ENCODE measurements at places on chromosomes 3 and 15. TPM values are rescaled to one million over a fixed set of nuclear protein-coding genes. Genes with fewer than 3 reads are reported as not detected.

- H3K4me3 ChIP-seq: no peak overlapping the region
- no peaks in the 10 kb centered on the region for H3K27me3 ChIP-seq
- no peak overlapping the region for H3K27ac ChIP-seq
- no peak for DNase-seq
- H3K36me3 ChIP-seq: no peaks in the 10 kb centered on the region
These were observed 28.6 kb upstream of the OR5K1 start for GRCh38 chr3:98434412-98434811.

- H3K27me3 ChIP-seq: no peaks in the 10 kb centered on the region
- DNase-seq: peak; percentile 69
- peak overlapping the region; percentile 37 for H3K4me3 ChIP-seq
- H3K36me3 ChIP-seq: no peaks in the 10 kb centered on the region
These were observed 11.0 kb downstream of the ETV5 start for GRCh38 chr3:186097663-186098451.

- H3K27ac ChIP-seq: peak overlapping the region; percentile 71
- DNase-seq: no peak
- peaks cover 40% of the 10 kb centered on the region for H3K4me1 ChIP-seq
- no peaks in the 10 kb centered on the region for H3K27me3 ChIP-seq
- H3K4me3 ChIP-seq: peak overlapping the region; percentile 66
- no peaks in the 10 kb centered on the region for H3K36me3 ChIP-seq
These were observed 406 bp upstream of the MPI start for GRCh38 chr15:74889390-74889882.

Gene IL20RB
- 1.1 TPM for total RNA-seq

- no peaks in the 10 kb centered on the region for H3K27me3 ChIP-seq
- H3K4me1 ChIP-seq: no peaks in the 10 kb centered on the region
- H3K27ac ChIP-seq: no peak overlapping the region
- DNase-seq: no peak
- no peak overlapping the region for H3K4me3 ChIP-seq
These were observed 137.0 kb upstream of the C2CD4B start for GRCh38 chr15:62301993-62302675.

- H3K4me3 ChIP-seq: no peak overlapping the region
- H3K27me3 ChIP-seq: no peaks in the 10 kb centered on the region
- DNase-seq: no peak
- H3K4me1 ChIP-seq: no peaks in the 10 kb centered on the region
- no peaks in the 10 kb centered on the region for H3K36me3 ChIP-seq
- H3K27ac ChIP-seq: no peak overlapping the region
These were observed 44.7 kb downstream of the GOLIM4 start for GRCh38 chr3:168051070-168051469.

DNA sequence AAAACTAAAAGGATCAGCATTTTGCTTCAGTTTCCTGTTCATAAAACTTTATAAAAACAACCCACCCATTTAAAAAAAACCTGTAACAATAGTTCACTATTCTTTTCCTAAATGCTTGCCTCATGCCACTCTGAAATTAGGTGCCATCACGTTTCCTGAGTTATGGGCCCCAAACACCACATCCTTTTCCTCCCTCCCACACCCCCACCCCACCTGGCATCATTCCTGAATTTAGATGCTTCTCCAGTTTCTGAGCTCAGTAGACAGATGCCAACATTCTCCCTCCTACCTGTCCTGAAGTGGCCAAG, 11.9 kb upstream of the ARHGEF3 start:
- H3K4me3 ChIP-seq: no peak overlapping the region
- H3K27me3 ChIP-seq: no peaks in the 10 kb centered on the region
- no peak overlapping the region for H3K27ac ChIP-seq
- no peaks in the 10 kb centered on the region for H3K4me1 ChIP-seq
- no peaks in the 10 kb centered on the region for H3K36me3 ChIP-seq

DNA sequence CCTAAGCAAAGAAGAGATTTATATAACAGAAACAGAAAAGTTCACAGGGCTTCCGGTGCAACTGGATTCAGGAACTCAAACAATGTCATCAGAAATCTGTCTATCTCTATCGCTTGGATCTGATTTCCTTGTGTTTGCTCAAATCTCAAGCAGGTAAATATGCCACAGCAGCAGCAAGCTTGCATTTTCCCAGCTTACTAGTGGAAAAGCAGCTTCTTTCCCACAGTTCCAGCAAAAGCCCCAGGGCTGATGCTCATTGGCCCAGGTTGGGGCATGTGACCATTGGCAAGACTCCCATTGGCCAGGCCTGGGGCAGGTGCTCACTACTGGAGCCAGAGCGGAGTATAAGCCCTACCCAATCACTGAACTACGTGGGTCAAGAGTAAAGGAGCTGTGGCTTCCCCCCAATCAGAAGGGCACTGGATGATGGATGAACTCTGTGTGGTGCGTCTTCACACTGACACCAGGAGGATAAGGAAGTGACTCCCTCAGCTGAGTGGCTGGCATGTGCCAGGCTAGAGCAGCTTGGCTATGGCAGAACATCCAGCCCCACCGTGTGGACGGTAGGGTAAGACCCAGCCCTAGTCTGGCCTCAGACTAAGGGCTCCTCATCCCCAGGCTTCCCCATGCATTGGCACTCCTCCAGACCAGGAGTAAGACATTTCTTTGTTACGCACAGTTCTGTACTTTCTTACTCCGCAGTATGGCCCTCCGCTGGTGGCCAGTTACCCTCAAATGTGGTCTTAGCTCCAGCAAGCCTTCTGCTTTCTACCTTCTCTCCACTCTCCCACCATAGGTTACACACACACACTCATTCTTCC, 13.1 kb upstream of the VIPR1 start:
- no peaks in the 10 kb centered on the region for H3K4me1 ChIP-seq
- no peak for DNase-seq
- H3K27me3 ChIP-seq: no peaks in the 10 kb centered on the region
- no peak overlapping the region for H3K4me3 ChIP-seq
- peak overlapping the region; percentile 15 for H3K27ac ChIP-seq
- H3K36me3 ChIP-seq: no peaks in the 10 kb centered on the region

Gene TGM4
- not detected for total RNA-seq

DNA sequence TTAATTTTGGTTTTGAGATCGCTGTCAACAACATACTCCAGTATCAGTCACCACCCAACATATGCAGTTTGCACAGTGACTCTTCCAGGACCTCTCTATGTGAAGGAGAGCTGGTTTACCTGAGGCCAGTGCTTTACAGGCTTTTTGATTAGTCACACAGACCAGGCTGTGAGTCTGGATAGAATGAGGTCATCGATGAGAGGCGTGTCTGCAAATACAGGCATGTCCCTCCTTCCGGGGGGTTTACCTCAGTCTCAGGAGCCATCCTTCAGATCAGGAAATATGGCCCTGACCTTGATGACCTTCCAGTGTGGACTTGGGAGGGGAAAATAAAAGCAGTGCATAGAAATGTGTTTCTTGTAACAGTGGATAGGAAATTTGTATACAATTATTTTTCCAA, 46.9 kb downstream of the KBTBD12 start:
- H3K4me1 ChIP-seq: no peaks in the 10 kb centered on the region
- H3K4me3 ChIP-seq: no peak overlapping the region
- no peak for DNase-seq
- H3K27me3 ChIP-seq: no peaks in the 10 kb centered on the region
- H3K27ac ChIP-seq: no peak overlapping the region

Gene CSTA
- not detected for total RNA-seq

- H3K27ac ChIP-seq: no peak overlapping the region
- no peaks in the 10 kb centered on the region for H3K27me3 ChIP-seq
These were observed 75.7 kb upstream of the TPRG1 start for GRCh38 chr3:189096092-189096491.

DNA sequence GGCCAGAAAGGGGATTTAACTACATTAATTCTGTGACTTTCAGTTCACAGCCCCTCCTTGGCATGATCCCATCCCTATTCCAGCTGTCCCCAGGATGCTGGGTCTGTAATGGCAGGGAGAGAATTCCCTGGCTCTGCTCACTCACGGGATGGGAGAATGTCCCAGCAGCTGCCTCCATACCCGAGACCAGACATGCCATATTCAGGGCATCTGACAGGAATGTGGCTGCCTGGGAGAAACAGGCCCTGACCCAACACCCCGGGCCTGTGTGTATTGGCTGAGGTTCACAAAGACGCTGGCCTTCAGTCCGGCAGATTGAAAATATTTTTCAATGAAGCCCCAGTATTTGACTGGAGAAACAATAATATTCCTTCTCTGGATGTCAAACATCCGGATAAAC, 83.6 kb upstream of the SMAD3 start:
- no peaks in the 10 kb centered on the region for H3K4me1 ChIP-seq
- no peak for DNase-seq
- no peaks in the 10 kb centered on the region for H3K36me3 ChIP-seq
- H3K4me3 ChIP-seq: no peak overlapping the region
- no peak overlapping the region for H3K27ac ChIP-seq
- no peaks in the 10 kb centered on the region for H3K27me3 ChIP-seq

DNA sequence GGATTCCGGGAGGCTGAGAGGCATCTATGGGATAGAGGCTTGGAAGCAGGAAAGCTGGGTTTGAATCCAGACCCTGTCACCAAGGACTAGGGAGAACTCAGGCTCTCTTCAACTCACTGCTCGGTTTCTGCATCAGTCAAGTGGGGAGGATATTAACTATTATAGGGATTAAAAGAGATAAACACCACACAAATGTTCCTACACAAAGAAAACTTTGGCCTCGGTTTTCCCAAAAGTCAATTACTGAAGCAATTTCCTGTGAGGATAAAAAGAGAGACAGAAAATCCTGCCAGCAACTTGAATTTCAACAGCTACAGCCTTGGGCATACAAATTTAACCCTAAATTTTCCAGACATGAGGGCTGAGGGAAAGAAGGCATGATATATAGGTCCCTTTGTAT, 36.0 kb downstream of the ITGB5 start:
- H3K27me3 ChIP-seq: no peaks in the 10 kb centered on the region
- H3K4me3 ChIP-seq: no peak overlapping the region
- H3K36me3 ChIP-seq: peaks cover 5% of the 10 kb centered on the region
- DNase-seq: no peak
- no peak overlapping the region for H3K27ac ChIP-seq

GRCh38 chr15:96444865-96445264, 114.4 kb downstream of the NR2F2 start:
- no peaks in the 10 kb centered on the region for H3K36me3 ChIP-seq
- H3K4me1 ChIP-seq: no peaks in the 10 kb centered on the region
- H3K27ac ChIP-seq: no peak overlapping the region
- no peak for DNase-seq
- H3K4me3 ChIP-seq: no peak overlapping the region

DNA sequence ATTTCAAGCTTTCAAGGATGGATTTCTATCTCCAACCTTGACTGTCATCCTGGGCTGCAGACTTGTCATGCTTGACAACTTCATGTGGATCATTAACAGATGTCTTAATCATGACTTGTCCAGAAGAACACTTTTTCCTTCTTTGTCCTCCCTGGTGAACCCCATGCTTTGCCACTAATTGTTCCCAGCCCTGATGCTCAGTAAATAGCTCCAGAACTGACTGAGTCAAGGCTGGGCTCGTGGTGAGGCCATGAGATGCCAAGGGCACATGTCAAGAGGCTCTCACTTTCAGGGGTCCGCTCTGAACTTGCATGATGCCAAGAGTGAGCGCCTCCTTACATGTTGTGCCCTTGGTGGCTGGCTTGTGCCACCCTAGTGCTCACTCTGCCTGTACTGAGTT, 48.9 kb upstream of the KY start:
- H3K27me3 ChIP-seq: no peaks in the 10 kb centered on the region
- no peaks in the 10 kb centered on the region for H3K4me1 ChIP-seq
- H3K27ac ChIP-seq: no peak overlapping the region

DNA sequence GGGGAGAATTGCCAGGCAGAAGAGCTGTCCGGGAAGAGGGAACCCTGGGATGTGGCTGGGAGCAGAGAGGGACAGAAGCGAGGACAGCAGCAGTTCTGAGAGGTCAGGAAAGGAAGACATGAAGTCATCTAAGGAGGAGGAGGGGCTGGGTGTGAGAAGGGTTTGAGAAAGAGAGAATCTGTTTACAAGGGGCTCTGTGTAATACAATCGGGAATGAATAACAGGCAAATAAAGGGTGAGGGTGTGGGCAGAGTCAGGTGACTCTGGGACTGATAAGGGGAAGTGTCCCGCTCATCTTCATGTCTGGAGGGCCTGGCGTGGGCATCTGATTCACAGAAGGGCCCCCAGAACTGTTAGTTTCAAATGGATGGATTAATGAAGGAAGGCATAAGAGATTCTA, 191.3 kb downstream of the XXYLT1 start:
- no peak overlapping the region for H3K4me3 ChIP-seq
- DNase-seq: no peak
- H3K27me3 ChIP-seq: no peaks in the 10 kb centered on the region

Measured in Peyer's patch (tissue), 4 donors.